Coronary artery (tissue), 2 donors: ENCODE measurements at places on chromosomes 7 and 10.

- no peak for DNase-seq
These were observed 162.5 kb upstream of the TRIM24 start for GRCh38 chr7:138297526-138297925.

- DNase-seq: no peak
These were observed 563 bp upstream of the COA1 start for GRCh38 chr7:43729924-43730248.

DNA sequence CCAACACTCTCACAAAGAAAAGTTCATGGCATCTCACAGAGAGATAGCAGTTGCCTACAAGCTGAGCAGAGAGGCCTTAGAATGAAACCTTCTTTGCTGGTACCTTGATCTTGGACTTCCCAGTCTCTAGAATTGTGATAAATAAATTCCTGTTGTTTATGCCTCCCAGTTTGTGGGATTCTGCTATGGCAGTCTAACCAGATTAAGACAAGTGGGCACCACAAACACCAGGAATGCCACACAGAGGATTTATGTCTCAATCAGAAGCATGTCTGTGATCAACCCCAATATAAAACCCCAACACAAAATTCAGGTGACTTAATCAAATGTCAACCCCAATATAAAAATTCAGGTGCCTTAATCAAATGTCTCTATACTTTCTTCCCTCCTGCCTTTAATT is 581.3 kb downstream of the XPNPEP1 start:
- no peak for DNase-seq

- no peak for DNase-seq
These were observed 265.1 kb downstream of the HTR7 start for GRCh38 chr10:90592638-90593302.

- no peak for DNase-seq
These were observed 428.0 kb upstream of the TPK1 start for GRCh38 chr7:145263886-145264285.

DNA sequence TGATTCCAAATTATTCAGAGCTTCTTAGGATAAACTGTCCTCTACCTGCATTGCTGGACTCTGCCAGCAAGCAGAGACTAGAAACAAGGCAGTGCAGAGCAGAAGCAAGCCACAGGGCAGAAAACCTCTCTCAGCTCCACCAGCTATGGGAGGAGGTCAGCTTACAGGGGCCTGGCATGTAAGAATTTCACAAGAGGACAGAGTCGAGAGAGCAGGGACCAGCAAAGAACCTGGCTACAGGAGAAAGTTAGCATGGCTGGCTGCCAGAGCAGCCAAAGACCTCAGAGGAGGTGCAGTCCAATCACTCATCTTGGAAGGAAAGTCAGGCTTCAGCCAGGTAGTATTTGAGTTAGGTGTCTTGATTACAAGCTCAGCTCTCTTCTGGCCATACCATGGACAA is 62.9 kb downstream of the ENO4 start:
- no peak for DNase-seq

DNA sequence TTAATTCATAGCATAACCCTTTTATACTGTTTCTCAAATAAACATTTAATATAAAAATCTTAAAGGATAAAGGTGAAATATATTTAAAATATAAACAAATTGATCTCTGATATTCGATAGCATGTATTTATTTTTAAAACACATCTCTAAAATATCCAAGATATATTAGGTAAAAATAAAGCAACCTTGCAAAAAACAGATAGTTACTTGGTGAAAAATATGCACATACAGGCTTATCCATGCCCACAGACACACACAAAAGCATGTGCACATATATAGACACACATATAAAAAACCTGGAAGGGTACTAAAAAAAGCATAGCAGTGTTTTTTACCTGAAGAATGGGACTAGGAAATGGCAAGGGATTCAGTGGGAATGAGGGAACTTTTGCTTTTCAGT is 19.8 kb downstream of the POT1 start:
- no peak for DNase-seq
